ENCODE measurements at places on chromosomes 7 and 10.
A peak's percentile ranks its signal among the peaks of the same experiment; 100 is the strongest.

- peak; percentile 31 for DNase-seq
Observed at GRCh38 chr10:103241262-103242011, 4.2 kb upstream of the RPEL1 start.

DNA sequence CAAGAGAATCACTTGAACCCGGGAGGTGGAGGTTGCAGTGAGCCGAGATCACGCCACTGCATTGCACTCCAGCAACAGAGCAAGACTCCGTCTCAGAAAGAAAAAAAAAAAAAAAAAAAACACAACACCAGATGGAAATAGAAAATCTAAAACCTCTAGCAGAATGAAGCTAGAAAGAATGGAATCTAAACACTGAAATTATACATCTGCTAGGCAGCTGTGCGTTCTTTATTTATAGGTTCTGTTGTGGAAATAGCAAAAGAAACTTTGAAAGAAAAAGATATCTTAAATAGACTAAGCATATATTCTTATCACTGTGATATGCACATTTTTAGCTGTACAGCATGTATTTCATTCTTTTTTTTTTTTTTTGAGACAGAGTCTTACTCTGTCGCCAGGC, 17.1 kb downstream of the BMPR1A start:
- no peak for DNase-seq

GRCh38 chr10:116888380-116889055, 39.2 kb downstream of the ENO4 start:
- DNase-seq = no peak

DNA sequence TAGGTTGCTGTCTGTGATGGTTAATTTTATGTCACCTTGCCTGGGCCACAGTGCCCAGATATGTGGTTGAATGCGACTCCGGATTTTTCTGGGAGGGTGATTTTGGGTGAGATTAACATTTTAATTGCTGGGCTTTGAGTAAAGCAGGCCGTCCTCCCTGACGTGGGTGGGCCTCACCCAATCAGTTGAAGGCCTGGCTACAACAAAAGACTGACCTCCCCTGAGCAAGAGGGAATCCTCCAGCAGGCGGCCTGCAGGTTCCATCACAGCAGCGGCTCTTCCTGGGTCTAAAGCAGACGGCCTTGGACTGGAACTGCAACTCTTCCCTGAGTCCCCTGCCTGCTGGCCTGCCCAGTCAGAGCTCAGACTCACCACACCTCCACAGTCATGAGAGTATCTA, 114.2 kb downstream of the SFMBT2 start:
- DNase-seq = no peak

DNA sequence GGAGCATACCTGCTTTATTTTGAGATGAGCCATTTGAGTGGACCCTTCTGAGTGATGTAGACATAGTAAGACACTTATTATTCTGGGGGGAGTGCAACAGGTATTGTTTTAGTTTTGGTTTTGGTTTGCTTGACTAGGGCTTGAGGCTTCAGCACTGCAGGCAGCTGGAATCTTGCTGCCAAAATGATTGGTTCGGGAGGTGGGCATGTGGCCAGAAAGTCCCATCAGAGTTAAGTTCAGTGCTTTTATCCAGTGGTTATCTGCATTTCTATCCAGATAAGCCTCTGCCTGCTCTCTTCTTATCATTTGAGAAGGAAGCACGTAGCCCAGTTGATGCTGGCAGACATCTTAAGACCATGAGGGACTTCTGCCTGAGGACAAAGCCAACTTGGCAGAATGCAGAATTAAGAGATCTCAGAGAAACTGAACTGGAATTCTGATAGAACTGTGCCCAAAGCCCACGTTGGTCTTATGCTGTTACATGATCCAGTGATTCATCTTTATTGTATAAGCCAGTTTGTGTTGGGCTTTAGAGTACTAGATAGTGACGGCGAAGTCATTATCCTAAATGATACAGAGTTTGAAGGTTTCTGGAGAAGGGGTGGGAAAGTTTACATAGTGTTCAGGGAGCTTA, 9.6 kb upstream of the JAZF1 start:
- DNase-seq = no peak

- no peak for DNase-seq
Observed at GRCh38 chr7:158102897-158103296, 484.7 kb downstream of the PTPRN2 start.

Data from COR-L47 (cell line).